LHCN-M2 (cell line): ENCODE measurements at places on chromosomes 12 and 14. TPM values are rescaled to one million over a fixed set of nuclear protein-coding genes. Genes with fewer than 3 reads are reported as not detected.

DNA sequence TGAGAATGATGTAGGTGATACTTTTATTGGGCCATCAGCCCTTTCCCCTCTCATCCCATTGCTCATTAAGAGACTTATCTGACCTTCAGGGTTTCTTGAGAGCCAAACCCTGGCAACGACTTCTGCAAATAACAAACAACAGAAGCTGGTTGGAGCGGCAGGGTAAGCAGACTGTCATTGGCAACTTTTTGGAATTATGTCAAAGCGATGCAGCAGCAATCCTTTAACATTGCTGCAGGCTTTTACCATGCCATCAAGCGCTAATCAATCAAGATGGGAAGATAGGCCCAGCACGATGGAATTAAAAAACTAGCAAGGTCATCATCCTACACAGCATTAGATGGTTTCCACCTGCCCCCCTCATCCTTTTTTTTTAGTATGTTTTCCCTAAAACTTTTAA, 406.1 kb upstream of the PDE3A start:
- no peak for DNase-seq

DNA sequence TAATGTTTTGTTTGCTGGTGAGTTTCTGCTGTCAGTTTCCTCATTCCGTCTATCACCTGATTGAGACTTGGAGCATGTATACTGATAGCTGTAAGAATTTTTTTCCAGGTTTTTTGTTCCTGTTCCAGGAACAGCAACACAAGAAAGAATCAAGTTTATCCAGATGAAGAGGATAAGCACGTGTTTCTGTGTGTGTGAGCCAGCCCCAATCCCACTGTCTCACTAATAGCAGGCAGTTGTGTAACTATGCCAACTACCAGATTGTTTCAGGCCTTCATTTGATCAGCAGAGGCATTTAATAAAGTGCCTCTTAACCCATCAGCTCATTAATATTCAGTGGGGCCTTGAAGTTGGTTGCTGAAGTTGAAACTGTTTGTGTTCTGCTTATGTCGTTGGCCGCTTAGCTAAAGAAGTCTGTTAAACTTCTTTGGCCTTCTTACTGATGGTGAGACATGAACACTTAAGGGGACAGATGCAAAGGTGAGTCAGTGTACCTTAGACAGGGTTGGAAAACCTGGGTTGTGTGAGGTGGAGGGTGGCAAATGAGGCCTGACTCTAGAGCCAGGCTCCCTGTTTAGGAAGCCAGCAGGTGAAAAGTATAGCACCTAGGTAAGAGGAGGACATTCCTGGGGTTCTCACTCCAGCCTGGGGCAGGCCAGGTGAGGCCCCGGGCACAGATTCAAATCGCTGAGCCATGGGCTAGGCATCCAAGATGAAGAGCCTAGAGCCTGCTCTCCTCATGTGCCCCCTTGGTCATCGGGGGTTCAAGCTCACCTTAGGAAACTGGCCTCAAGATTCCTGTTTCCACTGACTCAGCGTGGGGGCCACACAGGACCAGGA, 3.7 kb downstream of the ANKRD13A start:
- no peak for DNase-seq

The SCN8A gene
- 7.2 and 7.4 TPM in 2 replicates for total RNA-seq

DNA sequence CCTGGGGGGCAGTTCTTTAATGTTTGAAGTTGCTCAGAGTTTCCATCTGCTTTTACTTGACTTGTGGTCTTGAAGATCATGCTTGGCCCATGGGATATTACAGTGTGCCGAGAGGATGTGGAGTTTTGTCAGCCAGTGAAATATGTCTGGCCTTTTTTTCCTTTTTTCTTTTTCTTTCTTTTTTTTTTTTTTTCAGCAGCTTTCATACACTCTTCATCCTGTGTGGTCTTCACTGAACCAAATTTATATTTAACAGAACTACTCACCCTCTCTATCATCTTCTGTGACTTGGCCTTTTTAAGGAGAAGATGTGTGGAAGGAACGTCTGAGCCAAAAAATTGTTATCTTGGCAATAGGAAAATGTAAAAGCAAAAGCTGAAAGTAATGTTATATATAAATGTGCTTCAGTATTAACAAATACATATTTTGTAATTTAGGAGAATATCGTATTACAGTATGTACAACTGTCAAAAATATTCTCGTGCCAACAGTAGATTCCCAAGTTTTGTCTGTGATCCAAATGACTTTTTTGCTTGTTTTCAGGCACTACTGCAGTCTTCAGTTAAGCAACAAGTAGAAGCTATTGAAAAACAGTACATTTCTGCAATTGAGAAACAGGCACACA, 200.6 kb downstream of the CCDC91 start:
- peak; percentile 64 for DNase-seq

The RFLNA gene
- total RNA-seq = 35.4 and 43.6 TPM in 2 replicates

DNA sequence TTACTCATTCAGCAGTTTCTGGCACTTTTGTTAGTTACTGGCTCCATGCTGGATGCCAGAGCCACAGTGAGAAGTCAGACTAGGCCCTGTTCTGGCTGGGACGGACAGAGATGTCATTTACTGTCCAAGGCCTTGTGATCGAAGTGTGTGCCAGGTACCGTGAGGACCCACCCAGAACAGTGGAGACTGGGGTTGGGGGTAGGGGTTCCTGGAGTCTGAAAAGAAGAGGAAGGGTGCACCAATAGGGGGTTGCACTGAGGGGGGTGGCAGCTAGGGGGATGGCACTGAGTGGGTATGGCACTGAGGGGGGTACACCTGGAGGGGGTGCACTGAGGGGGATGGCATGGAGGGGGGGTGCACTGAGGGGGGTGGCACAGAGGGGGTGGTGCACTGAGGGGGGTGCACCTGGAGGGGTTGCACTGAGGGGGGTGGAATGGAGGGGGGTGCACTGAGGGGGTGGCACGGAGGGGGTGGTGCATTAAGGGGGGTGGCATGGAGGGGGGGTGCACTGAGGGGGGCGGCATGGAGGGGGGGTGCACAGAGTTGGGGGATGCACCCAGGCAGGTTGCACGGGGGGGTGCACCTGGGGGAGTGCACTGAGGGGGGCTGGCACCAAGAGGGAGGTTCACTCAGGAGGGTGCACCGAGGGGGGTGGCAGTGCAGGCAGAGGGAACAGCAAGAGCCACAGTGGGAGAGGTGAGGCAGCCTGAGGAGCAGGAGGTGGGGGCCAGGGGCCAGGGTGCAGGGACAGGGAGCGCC, 10.6 kb upstream of the CYP46A1 start:
- no peak for DNase-seq

DNA sequence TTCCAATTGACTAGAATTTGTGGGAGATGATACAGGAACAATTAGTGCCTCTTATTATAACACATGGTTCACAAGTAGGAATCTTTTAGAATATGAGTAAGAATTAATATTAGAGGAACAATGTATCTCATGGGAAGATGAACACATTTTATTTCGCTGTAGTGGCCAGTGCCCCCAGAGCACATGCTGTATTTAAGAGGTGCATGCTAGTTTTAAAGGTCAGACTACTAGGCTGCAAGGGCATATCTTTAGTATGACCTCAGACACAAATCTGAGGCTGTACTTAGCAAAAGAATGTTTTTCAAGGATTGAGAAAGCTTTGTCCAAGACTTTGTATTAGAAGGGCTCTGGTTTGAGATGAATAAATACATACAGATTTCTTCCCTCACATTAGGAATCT, 586.9 kb downstream of the CCER1 start:
- peak; percentile 14 for DNase-seq

- no peak for DNase-seq
Measured at GRCh38 chr14:96150214-96150613, 54.4 kb upstream of the BDKRB2 start.

- DNase-seq = no peak
Measured at GRCh38 chr12:66589095-66589494, 89.8 kb downstream of the GRIP1 start.

- DNase-seq = no peak
Measured at GRCh38 chr14:35819591-35820540, 6.3 kb upstream of the BRMS1L start.

The PZP gene
- not detected in 2 replicates for total RNA-seq

DNA sequence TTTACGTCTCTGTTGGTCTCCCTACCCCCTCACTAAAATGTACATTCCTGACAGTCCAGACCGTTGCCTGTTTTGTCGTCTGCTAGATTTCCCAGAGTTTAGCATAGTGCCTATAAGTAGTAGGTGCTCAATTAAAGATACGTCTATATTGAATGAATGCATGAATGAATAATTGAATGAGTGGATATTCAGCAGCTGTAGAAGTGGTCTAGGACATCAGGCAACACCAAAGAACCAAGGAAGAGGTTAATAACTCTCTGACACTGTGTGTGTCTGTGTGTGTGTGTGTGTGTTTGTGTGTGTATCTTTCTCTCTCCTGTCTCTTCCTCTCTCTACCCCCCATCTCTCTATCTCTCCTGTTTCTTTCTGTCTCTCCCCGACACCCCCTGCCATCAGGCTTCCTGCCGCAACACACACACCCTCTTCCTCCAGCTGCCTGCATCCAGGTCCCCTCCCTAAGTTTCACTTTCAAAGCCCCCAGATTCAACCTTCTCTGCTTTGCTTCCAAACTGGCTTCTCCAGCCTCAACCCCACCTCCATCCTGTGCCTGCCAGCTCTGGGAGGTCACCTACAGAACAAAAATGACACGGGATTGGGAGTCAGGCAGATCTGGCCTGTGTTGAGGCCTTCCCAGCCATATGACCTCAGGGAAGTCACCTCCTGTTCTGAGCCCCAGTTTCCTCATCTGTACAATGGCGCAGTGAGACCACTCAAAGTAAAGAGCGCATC, 119.9 kb upstream of the NCOR2 start:
- DNase-seq = no peak

The NKX2-1 gene
- total RNA-seq = not detected in 2 replicates

- DNase-seq = peak; percentile 82
Measured at GRCh38 chr12:3304436-3305165, 186.4 kb upstream of the PRMT8 start.

GRCh38 chr12:295132-295531, 32.5 kb upstream of the SLC6A13 start:
- DNase-seq = no peak

The PPP1R13B gene
- 1.4 and 2.2 TPM in 2 replicates for total RNA-seq

The DAO gene
- total RNA-seq = not detected in 2 replicates

GRCh38 chr12:67662910-67663538, 14.5 kb downstream of the DYRK2 start:
- peak; percentile 75 for DNase-seq

DNA sequence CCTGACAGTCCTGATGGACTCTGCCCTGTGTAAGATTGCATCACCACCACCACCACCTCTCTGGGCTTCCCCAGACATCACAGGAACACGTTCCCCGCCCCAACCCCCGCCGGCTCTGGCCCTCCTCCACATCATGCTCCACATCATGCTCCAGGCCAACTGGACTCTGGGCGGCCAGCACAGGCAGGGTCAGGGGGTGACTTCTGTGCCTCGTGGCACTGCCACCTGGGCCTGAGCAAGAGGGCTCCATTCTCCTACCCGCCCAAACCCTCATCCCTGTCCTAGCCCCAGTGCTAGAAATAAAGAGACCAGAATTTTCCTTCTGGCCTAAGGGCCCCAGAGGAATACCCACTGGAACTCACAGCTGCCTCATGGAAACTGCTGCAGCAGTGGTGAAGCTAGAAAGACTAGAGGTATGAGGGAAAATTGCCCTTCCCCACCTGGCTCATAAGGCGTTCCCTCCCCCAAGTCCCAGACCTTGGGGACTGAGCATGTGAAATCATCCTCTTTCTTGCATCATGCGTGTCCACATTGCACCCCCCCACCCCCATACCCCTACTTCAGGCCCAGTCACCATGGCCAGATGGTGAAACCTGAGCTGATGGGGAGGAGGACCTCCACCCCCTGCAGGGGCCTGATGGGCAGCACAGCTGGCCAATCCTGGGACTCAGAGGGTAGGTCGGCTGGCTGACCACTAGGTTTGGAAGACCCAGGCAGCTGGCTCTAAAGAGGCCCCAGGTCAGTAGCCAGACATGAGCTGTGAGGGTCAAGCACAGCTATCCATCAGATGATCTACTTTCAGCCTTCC, at the start of gene INHBE:
Gene INHBE, plus strand, starts transcription at position 742 of the 808 bp plus-strand sequence. CDS start 230 bp downstream, outside the sequence.
- peak; percentile 84 for DNase-seq

The PRPH gene
- 0.11 and 0.26 TPM in 2 replicates for total RNA-seq

DNA sequence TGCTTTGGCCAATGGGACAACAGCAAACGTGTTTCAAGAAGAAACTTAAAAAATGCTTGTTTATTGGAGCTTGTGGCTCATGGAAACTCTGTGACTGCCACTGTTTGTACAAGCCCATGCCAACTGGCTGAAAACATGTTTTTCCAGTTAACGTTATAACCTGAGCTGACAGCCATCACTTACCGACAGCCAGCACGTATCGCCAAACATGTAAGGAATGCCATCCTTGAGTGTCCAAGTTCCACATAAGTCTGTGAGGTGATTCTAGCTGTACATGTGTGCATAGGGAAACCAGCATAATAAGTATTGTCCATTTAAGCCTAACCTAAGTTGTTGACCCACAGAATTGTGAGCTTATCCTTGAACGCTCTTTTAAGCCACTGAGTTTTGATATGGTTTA, 596.9 kb downstream of the TRHDE start:
- DNase-seq = no peak

- DNase-seq = no peak
Measured at GRCh38 chr12:106281056-106281782, 21.3 kb upstream of the TCP11L2 start.

- DNase-seq = no peak
Measured at GRCh38 chr12:1857821-1858220, 37.5 kb downstream of the LRTM2 start.

DNA sequence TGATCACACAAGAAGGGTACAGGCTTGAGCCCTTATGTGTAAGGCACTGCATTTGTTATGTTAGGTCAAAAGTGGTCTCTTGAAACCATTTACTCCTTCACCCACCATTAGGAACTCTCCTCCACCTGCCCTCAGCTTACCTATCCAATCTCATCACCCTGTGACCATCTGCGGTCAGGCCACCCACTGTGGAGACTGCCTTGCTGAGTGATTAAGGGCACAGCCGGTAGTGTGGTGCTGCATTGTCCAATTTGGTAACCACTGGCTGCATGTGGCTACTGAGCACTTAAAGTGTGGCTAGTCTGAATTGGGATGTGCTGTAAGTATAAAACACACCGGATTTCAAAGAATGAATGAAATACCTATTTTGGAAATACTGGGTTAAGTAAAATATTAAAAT, 177.1 kb upstream of the PARP11 start:
- DNase-seq = no peak

- no peak for DNase-seq
Measured at GRCh38 chr14:93784878-93785277, 3.4 kb downstream of the PRIMA1 start.

The KCNJ8 gene
- total RNA-seq = 0.11 and 0.13 TPM in 2 replicates

DNA sequence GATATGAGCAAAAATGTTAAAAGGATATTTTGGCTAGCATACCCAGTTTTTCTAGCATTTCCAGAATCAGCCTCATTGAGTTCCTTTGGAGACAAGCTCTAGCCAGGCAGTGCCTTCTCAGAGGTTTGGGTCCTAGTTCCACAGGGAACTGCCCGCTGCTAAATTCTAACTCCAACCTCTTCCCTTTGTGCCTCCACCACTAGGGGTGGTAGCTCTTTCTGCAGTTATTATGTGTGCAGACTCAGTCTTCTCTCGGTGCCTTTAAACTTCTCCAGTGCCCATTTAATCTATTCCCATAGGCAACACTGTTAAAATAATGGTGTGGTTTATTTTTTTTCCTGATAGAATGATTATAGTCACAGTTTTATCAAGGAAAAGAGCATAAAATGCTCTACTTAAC, 21.5 kb upstream of the SLC25A3 start:
- DNase-seq = no peak
